CD8-positive, alpha-beta T cell (primary cell): ENCODE measurements at places on chromosomes 7 and 10. TPM values are rescaled to one million over a fixed set of nuclear protein-coding genes. Genes with fewer than 3 reads are reported as not detected.

Gene CALML3
- not detected for total RNA-seq

Gene PLXDC2
- 0.22 TPM for total RNA-seq

- DNase-seq, result no peak
These were observed 171.1 kb downstream of the GLI3 start for GRCh38 chr7:42065942-42066341.

DNA sequence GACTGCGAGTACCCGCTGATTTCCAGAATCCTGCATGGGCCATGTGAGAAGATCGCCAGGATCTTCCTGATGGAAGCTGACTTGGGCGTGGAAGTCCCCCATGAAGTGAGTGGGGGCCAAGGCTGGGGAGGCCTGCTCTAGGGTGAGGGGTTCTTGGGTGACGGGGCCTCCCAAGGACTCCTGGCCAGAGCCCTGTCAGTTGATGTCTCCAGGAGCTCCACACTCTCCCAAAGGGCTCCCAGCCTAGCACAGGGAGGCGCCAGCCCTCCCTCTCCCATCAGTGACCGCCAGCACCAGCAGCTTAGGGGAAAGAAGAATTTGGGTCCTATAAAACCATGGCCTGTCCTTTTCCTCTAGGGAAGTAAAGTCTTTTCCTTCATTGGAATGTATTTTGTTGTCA is 9.8 kb upstream of the ZNF22 start:
- no peak for DNase-seq

GRCh38 chr10:12349629-12350166 is 351 bp downstream of the CAMK1D start:
- no peak for DNase-seq
